Bronchus fibroblast of lung (primary cell): ENCODE measurements at places on chromosomes 16 and 17. TPM values are rescaled to one million over a fixed set of nuclear protein-coding genes. Genes with fewer than 3 reads are reported as not detected.

The NR1D1 gene
- 1.3 and 1.8 TPM in 2 replicates for total RNA-seq

The KCNH6 gene
- total RNA-seq: not detected in 2 replicates

The KRTAP9-8 gene
- total RNA-seq: not detected in 2 replicates

The NOTUM gene
- not detected in 2 replicates for total RNA-seq

The TMIGD1 gene
- total RNA-seq: not detected in 2 replicates

The CNTD1 gene
- not detected in 2 replicates for total RNA-seq

The CRYM gene
- total RNA-seq: not detected in 2 replicates

The OTOA gene
- total RNA-seq: under 0.01 and 0.17 TPM in 2 replicates

The CDC27 gene
- total RNA-seq: 51.6 and 66.2 TPM in 2 replicates

The DNAI2 gene
- not detected in 2 replicates for total RNA-seq

The AATK gene
- total RNA-seq: 0.15 and 0.17 TPM in 2 replicates

The NMT1 gene
- total RNA-seq: 57.2 and 66.6 TPM in 2 replicates

The C16orf92 gene
- not detected in 2 replicates for total RNA-seq

The CYGB gene
- total RNA-seq: 15.8 and 16.1 TPM in 2 replicates

The NDUFAB1 gene
- total RNA-seq: 186 and 214 TPM in 2 replicates

The CES1 gene
- total RNA-seq: 0.50 and 1.9 TPM in 2 replicates

The UBALD2 gene
- total RNA-seq: 18.3 and 25.6 TPM in 2 replicates

The HS3ST3B1 gene
- total RNA-seq: 16.3 and 17.5 TPM in 2 replicates

The KLHL10 gene
- total RNA-seq: 0.17 TPM in 1 of 2 replicates, not detected in the other

The HS3ST6 gene
- total RNA-seq: not detected in 2 replicates

The SMIM36 gene
- not detected in 2 replicates for total RNA-seq

The TBX21 gene
- total RNA-seq: not detected in 2 replicates

The ST6GALNAC1 gene
- not detected in 2 replicates for total RNA-seq
